Effector memory CD4-positive, alpha-beta T cell (primary cell): ENCODE measurements at places on chromosomes 2 and 18.

DNA sequence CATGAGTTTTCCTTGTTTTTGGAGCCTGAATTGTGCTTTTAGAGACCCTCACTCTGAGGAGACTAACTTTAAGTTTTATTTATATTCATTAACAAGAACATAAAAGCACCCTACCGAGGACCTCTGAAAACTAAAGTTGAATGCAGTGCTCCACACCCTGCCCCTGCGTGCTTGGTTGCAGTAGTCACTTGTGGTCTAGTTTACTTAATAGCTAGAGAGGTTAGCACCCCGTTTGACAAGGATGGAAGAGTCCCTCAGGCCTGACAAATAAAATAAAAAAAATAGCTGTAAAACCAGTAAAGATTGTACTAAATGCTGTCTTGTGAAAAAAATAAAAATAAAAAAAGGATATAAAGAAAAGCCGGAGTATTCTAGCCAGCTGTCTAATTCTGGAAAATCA is 395.2 kb downstream of the MTX2 start:
- DNase-seq: no peak

DNA sequence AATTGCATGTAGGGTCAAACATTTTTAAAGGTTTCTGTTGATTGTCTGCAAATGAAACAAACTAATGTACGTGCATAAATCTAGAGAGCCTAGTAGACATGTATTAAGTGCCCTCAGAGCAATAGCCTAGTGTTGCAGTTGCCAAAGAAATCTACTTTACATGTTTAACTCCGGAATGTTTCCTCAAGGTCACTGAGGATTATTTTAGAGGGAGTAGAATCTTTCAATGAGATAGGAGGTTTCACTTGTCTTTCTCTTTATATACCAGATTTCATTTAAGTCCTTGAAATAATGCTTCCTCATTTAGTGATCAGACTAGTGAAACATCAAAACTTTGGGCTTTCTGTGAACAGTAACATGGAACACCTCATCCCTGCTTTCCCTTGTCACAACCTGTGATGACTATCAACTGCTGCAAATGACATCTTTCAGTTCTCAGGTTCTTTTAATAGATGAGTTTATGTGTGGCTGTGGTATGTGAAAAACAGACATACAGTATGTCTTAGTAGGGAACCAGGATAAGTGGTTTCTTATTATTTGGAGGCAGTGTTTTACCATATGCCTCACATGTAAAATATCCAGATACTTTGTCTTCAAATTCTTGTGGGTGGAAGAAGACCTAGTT is 5.5 kb downstream of the UBE2E3 start:
- DNase-seq: no peak

- no peak for DNase-seq
These were observed 16.5 kb upstream of the GPR155 start for GRCh38 chr2:174503161-174503809.

GRCh38 chr18:52523566-52523965 is 183.6 kb downstream of the DCC start:
- no peak for DNase-seq

DNA sequence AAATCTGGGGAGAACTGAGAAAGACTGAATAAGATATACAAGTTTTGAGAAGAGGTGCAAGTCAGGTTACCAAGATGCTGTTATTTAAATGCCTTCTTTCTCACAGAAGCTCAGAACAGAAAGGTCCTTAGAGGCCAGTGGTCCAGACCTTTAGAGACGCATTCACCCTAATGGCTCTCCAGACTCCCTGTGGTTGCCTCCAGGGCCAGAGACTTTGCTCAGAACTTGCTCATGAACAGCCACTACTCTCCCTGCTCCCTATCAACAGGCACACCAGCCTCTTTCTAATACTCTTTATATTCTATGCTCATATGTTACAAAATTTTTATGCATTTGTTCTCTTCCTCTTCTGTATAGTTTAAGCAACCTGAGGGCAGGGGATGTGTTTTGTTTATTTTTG is 349.0 kb upstream of the TNP1 start:
- no peak for DNase-seq

GRCh38 chr18:9413576-9413975 is 61.7 kb upstream of the RALBP1 start:
- no peak for DNase-seq

- DNase-seq: no peak
These were observed 141.4 kb downstream of the FAM124B start for GRCh38 chr2:224260372-224261020.

GRCh38 chr2:1868683-1869141 is 124.4 kb upstream of the PXDN start:
- DNase-seq: no peak

DNA sequence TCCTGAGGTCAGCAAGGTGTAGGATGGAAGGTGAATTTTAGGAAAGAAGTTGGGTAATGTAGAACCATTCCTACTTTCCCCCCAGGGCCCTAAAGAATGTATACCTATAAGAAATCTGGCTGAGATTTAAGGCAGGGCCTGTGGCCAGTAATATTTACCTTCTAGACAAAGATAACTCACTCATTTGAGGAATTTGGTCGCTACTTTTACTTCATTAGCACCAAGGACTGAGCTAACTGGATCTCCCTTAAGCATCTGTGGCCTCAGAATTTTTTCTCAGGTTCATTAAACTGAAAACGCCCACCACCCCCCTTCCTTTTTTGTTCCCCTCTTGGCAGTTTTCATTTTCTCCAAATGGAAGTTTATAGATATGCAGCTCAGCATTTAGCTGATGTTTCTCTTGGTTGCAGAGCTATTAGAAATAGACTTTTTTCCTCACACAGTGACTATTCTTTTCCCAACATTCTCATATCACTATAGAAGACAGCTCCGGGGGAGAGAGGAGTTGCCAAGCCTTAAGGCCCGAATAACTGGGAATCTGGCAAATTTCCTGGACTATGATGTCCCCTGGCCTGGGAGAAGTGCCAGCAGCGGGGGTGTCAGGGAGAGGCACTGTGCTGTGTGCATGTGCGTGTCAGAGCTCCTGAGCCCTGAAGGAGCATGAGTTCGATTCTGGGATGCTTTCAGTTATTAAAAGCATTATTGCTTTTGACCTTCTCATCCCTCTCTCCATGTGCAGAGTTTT is 310.9 kb downstream of the PRKCE start:
- DNase-seq: no peak

- no peak for DNase-seq
These were observed 372.4 kb downstream of the OSR1 start for GRCh38 chr2:18986046-18986445.

- no peak for DNase-seq
These were observed 15.4 kb downstream of the TMEM163 start for GRCh38 chr2:134703426-134703825.

- DNase-seq: no peak
These were observed 150.2 kb upstream of the POU3F3 start for GRCh38 chr2:104703669-104704068.

GRCh38 chr18:41666231-41666630 is 288.8 kb upstream of the PIK3C3 start:
- DNase-seq: no peak

DNA sequence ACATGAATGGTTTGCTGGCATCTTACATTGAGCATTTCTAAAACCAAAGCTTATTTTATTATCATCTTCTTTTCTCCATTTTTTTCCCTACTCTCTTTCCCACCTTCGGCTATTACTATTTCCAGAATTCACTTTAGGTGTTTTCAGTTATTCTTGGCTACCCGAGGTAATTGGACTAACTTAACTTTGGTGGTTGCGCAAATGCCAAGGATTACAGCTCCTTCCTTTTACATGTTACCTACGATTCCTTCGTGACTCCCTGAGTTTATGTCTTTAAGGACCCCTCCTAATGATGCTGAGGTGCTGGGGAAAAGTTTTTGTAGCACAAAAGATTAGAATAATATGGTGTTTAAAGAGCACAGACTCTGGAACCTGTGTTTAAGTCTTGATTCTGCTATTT is 14.3 kb downstream of the KIAA1328 start:
- no peak for DNase-seq

GRCh38 chr18:24790347-24790746 is 329.9 kb downstream of the HRH4 start:
- DNase-seq: no peak

DNA sequence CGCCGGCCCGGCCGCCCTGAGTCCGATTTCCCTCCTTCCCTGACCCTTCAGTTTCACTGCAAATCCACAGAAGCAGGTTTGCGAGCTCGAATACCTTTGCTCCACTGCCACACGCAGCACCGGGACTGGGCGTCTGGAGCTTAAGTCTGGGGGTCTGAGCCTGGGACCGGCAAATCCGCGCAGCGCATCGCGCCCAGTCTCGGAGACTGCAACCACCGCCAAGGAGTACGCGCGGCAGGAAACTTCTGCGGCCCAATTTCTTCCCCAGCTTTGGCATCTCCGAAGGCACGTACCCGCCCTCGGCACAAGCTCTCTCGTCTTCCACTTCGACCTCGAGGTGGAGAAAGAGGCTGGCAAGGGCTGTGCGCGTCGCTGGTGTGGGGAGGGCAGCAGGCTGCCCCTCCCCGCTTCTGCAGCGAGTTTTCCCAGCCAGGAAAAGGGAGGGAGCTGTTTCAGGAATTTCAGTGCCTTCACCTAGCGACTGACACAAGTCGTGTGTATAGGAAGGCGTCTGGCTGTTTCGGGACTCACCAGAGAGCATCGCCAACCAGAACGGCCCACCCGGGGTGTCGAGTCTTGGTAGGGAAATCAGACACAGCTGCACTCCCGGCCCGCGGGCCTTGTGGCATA is 4.6 kb downstream of the SIX2 start:
- no peak for DNase-seq

GRCh38 chr18:813172-814071 is 1.4 kb upstream of the YES1 start:
- DNase-seq: no peak

GRCh38 chr2:149058936-149059335 is 20.4 kb downstream of the LYPD6B start:
- no peak for DNase-seq

DNA sequence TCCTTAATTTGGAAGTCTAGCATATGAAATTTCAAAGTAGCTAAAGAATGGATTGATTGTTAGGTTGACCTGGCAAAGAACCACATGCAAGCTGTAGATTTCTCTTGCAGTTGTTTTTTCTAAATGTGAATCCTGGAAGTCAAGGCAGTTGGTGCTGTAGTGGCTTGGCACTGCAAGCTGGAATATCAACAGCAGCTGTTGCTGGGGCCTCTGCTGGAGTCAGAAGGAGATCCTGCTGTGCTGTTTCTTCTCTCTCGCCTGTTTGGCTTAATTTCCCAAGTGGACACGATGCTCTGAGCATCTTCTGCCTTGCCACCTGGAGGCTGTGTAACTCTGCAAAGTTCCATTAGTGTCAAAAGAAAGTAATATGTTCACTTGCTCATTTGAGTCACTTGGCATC is 12.6 kb downstream of the PIK3C3 start:
- no peak for DNase-seq

DNA sequence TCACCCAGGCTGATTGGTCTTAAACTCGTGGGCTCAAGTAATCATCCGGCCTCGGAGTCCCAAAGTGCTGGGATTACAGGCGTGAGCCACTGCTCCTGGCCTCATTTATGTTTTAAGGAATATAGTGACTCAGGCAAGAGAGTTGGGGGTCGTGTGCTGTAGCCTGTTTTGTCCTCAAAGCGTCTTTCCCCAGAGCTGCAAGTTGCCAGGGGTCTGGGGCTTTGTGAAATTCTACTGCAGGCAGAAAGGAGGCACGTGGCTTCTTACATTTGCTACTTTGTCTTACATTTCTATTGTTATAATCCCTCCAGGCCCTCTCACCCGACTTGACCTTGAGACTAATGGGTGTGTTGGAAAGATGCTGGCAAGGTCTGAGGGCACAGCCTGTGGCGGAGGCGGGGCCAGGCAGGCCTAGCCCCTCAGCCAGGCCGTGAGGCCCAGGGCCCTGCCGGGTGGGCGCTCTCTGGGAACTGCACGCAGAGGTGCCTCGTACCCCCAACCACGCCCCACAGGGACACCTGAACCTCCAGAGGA is 85.8 kb upstream of the NDUFV2 start:
- DNase-seq: no peak

- no peak for DNase-seq
These were observed 159.5 kb downstream of the HNMT start for GRCh38 chr2:138123741-138124140.

DNA sequence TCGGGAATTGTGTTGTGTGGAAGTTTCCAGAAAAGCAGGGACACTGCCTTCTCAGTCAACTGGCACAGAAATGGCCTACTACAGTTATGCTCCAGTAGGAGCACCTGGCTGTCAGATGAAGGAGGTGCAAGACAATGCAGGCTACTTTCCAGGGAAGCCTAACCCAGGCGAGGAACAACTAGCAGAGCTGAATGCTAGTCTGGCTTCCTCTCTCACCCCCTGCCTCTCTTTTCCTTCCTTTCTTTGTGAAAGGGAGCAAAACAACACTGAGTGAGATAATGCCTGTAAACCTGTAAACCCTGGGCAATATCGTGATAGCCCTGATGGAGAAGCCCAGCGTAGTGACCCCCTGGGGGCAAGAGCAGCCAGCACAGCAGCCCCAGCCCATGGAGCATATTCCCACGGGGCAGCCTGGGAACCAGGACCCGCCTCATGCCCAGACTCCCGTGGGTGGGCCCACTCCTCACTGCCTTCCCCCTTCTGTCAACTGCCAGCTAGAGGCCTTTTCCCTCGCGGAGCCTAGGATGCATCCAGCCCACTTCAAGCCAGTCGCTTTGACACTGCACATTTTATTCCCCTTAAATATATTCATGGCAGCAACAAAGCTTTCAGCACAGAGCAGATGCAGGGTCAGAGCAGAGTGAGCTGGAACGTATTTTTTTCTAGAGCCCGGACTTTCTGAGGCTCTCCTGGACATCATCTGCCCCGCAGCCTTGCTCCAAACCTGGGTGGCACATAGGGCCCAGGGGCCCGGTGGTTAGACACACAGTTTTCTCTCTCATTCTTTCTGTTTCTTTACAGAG is 77.0 kb downstream of the PDCL3 start:
- DNase-seq: no peak

GRCh38 chr18:26792661-26793060 is 72.8 kb downstream of the AQP4 start:
- DNase-seq: no peak

DNA sequence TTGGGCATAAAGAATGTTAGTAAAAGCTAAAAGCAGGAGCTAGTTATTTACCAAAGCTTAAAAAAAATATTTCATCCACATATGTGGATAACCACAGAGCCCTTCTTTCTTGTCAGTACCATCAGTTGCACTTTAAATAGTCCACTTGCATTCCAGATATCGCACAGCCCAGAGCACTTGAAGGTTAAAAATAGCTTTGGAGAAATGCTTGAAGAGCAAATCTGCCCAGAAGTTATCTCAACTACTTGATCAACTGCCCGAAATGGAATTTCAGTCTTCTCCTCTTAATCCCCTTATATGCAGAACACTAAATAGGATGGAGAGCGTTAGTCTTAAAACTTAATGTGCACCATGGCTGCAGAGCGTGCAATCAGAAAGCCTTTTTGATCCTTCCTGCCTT is 148.3 kb downstream of the PLEKHA3 start:
- DNase-seq: no peak

- no peak for DNase-seq
These were observed 110.9 kb upstream of the SP3 start for GRCh38 chr2:174076040-174076439.
